ENCODE measurements at places on chromosomes 12 and 14. TPM values are rescaled to one million over a fixed set of nuclear protein-coding genes. Genes with fewer than 3 reads are reported as not detected.

Gene SLCO1A2
- not detected for total RNA-seq

Gene NOVA1
- total RNA-seq: 1.4 TPM

Gene TAS2R8
- total RNA-seq: not detected

Gene LRP1-AS
- total RNA-seq: not detected

Gene GLI1
- 0.18 TPM for total RNA-seq

Gene RAD51AP1
- 1.7 TPM for total RNA-seq

Gene ACOT4
- total RNA-seq: 0.46 TPM

Gene RNU4-1
- under 0.01 TPM for total RNA-seq

Gene KRT82
- not detected for total RNA-seq

Gene KRT78
- total RNA-seq: not detected

Gene CACNA1C
- total RNA-seq: 5.0 TPM

Gene ALKBH1
- total RNA-seq: 7.7 TPM
